ENCODE measurements at places on chromosomes 7 and 10.

DNA sequence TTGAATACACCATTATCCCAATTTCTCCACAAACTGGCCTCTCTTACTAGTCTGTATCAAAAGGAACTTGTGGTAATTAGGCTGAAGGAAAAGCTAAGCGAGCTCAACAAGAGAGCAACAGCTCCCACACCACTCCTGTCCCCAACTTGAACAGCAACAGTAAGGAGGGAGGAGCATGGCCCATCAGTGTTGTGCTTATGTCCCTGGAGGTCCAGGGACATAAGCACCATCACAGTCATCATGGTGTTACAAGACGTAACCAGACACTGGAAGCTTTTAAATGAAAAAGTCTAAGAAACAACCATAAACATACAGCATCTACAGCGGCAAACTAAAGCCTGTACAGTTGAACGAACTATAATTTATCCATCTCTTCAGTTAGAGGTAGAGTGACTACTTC is 989 bp downstream of the ERLIN1 start:
- no peak for DNase-seq

- no peak for DNase-seq
Measured at GRCh38 chr10:119657725-119658124, 6.5 kb downstream of the BAG3 start.

- no peak for DNase-seq
Measured at GRCh38 chr10:33253411-33253810, 81.1 kb downstream of the NRP1 start.

DNA sequence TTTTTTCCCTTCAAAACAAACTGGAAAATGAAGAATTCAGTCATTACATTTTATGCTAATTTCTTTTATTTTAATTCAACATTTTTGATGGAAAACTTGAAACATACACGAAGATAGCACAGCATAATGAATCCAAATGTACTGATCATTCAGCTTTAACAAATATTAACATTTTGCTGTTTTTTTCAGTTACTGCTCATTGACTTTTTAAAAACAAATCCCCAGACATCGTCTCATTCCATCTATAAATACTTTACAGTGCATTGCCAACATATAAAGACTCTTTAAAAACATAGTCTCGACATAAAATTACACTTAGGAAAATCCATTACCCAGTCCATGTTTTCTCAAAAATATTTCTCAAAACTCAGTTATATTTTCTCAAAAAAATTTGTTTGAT is 452.3 kb downstream of the GALNT17 start:
- no peak for DNase-seq

GRCh38 chr10:126153711-126154628 is 234.3 kb downstream of the ADAM12 start:
- no peak for DNase-seq

- no peak for DNase-seq
Measured at GRCh38 chr10:75925999-75926398, 494.6 kb downstream of the LRMDA start.

DNA sequence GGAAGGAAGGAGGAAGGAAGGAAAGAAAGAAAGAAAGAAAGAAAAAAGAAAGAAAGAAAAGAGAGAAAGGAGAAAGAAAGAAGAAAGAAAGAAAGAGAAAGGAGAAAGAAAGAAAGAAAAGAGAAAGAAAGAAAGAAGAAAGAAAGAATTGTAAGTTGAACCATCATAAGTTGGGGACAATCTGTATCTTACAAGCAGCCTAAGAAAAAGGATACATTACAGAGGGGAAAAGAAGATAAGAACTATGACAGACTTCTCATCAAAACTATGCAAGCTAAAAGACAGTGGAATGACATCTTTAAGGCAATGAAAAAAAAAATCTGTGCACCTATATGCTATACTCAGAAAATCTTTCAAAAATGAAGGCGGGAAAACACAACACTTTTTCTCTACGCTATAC is 50.3 kb upstream of the SP4 start:
- DNase-seq, result no peak

DNA sequence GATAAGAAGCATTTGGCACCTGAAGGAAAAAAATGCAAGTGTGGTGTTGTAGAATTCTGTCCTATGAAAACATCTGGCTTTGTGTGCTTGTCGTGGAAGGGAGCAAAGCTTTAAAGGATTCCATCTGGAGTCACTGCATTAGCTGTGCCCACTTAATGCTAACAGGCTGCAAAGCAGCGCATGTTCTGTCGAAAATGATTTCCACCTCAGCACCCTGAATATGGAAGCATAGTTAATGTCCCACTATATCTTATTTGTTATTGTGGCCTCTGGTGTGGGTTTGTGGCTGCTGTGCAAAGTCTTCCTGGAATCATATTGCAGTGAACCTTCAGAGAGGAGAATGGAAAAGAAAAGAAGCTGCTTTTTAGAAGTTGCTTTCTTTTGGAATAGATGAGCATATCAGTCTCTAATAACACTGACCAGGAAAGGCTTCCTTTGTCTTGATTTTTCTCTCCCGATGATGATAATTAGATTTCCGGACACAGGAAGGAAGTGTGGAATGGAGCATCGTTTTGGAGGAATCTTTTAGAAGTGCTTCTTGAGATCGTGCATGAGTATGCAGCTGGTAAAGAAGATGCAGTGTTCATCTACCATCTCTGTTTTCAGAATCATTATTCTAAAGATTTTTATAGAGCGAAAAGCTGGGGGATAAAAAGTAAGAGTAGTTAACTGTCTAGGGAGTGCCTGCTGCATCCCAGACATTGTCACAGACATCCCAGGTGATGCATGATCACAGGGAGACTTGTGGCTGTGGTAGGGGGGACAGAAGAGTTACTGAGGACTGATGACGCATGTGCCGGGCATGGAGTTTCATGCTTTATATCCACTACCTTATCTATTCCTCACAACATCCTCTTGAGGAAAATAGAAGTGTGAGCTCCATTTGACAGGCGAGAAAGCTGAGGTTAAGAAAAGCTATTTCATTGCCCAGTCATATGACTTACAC is 54.6 kb downstream of the TEX36 start:
- no peak for DNase-seq

GRCh38 chr7:5423306-5423975 is at the start of gene TNRC18:
TSS of gene TNRC18 (minus strand) at chr7:5423834. CDS start at chr7:5421246, 2,588 bp downstream.
- no peak for DNase-seq

DNA sequence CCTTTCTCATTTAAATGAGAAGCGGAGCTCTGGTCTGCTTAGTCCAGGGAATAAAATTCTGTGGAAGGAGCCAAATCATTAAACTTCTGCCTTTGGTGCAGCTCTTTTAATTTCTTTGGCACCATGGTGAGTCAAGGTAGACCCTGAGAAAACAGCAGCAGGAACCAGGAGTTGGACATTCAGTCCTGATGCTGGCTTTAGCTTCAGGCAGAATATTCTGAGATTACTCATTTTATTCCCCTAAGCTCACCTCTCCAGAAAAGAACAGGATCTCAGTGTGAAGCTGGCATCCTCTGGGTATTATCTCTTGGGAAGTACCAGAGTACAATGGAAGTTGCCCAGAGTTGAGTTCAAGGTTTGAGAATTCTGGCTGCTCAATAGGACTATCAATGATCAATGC is 211.6 kb upstream of the NRP1 start:
- no peak for DNase-seq

DNA sequence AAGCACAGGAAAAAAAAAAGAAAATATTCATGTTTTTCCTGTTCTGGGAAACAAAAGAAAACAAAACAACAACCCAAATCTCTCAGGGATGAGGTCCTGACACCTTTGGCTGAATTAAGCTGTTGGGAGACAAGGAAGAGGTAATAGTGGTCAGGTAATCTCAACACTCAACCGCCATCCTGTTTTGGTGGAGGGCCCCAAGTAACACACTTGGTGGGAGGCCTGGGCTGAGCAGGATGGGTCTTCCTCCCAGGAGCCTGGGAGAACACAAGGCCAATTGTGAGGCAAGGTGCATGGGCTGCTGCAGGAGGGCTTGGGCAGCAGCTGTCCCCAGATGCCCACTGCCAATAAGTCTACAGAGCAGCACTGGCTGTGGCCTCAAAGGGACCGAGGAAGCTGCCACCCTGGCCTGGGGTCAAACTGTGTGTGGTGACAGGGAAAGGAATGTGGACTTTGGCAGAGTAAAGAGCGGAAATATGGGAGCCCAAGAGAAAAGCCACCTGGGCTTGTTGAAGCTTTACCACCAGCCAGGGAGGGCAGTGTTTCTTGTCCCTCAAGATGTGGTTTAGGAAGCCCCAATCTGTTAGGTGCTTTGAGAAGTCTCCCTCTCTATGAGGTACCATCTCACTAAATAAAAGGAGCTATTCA is 93.5 kb upstream of the SLC25A13 start:
- DNase-seq, result no peak

GRCh38 chr7:147438216-147438615 is 1152.3 kb upstream of the C7orf33 start:
- no peak for DNase-seq

DNA sequence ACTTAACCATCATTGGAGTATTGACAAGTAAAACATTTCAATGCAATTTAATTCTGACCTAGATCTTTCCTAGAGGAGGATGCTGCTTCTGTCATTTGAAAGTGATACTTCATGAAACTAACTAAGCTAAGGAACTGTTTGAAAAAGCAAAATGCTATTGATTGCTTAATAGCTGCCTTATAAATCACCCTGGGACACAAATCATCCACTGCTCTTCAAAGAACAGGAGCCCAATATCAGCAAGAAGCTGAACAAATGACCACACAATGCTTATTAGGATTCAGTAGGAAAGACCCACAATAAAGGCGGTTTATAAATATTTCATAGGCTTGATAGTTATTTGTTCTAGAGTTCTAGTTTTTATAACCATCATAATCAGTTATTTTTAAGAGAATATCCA is 216.3 kb downstream of the TEX36 start:
- no peak for DNase-seq

DNA sequence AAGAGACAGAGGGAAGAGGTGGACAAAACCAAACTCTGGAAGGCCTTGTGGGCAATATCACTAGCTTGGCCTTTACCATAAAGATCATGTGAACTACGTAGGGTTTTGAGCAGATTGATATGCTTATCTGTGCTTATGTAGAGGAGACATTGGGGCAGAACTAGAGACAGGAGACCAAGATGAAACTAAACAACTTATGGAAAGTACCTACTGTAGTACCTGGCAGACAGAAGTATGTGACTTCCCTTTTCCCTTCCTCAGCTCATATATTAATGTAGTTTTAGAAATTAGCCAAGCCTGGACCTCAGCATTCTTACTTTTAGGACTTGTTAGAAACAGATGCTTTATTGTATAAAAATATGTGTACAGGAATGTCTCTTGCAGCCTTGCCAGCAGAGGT is 14.0 kb upstream of the IL6 start:
- no peak for DNase-seq

DNA sequence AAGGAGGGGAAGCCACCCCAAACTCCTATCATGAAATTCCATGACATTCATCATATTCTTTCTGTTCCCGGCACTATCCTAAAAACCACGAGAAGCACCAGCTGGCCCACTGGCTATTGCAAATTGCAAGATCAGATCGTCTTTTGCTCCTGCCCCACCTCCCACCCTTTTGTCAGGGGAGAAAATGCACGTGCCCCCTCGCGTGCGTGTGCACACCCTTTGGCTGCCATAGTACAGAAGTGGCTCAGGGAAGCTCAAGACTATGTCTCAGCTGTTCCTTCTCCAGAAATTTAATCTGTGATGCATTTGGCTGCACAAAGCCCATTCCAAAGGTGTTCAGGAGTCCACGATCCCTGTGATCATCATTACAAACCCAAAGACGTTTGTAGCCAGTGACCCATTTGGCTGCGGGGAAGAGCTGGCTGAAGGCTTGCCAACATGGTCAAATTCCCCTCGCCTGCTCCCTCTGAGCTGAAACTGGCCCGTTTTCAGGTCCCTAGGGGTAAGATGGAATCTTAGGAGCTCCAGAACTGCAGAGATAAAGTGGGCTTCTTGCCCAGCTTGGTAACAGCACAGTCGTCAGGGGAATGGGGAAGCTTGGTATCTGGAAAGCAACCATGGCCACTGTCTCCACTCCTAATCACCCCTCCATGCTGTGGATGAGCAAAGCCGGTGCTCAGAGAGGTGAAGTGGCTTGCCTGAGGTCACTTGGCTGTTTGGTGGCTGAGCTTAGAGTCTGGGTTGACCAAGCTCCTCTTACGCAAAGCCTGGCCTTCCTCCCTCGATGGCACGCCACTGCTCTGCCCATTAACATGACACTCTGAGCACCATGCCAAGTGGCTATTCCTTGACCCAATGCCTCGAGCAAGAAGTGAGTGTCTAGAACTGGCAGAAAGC is 155.4 kb downstream of the NEURL1 start:
- DNase-seq, result no peak

DNA sequence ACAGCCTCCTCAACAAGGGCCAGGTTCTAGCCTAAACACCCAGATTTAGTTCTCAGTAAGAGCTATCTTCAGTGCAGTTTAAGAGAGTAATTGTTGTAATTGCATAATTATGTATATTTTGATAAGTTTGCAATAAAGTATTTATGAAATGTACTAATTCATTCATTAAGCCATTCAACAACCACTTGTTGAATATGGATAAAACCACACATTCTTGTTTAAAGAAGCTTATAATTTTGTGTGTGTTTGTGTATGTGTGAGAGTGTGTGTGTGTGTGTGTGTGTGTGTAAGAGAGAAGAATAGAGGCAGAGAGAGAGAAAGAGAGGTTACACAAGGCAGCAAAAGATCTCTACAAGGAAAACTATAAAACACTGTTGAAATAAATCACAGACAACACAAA is 115.0 kb upstream of the SLC25A13 start:
- DNase-seq, result no peak

GRCh38 chr10:117342641-117343040 is 32.6 kb downstream of the PDZD8 start:
- no peak for DNase-seq

DNA sequence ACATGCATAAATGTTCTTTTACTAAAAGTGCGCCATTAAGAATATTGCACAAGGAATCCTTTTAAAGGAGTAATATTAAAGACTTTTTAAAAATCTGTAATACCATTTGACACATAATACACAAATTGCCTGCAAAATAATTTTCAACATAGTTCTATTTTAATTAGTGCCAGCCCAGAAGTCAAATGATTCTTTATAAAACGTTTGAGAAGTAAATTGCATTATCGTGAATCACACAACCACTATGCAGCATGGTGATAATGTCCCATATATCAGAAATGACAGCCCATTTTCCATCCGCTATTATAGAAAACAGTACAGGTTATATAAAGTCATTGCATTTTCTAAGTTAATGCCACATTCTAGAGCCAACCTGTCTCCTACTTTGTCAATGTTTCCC is 324.0 kb downstream of the IPMK start:
- no peak for DNase-seq

- no peak for DNase-seq
Measured at GRCh38 chr7:87474533-87475358, 734 bp downstream of the ABCB4 start.

- no peak for DNase-seq
Measured at GRCh38 chr7:17521437-17521836, 223.0 kb downstream of the AHR start.

GRCh38 chr10:61941202-61941681 is 39.7 kb downstream of the ARID5B start:
- no peak for DNase-seq

DNA sequence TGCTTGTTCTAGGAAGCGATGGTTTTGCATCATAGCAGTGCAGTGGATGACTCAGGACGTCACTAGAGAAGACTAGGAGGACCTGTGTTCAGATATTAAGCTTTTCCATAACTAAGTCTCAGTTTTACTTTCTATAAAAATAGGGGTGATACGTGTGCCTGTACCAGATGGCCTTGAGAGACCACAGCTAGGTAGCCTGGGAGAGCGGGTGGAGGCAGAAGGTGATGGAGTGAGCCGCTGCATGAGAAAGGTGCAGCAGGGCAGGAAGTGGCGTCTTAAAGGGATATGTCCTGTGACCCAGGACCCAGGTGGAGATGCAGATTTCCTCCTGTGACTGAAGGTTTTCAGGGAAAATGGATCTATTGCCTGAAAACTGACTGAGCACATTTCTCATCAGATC is 304.9 kb downstream of the CDC14C start:
- DNase-seq, result no peak

GRCh38 chr10:30553626-30554439 is 75.7 kb downstream of the LYZL2 start:
- DNase-seq, result no peak

Data from NCI-H1105 (cell line).